ENCODE measurements at places on chromosomes 11 and 22.

DNA sequence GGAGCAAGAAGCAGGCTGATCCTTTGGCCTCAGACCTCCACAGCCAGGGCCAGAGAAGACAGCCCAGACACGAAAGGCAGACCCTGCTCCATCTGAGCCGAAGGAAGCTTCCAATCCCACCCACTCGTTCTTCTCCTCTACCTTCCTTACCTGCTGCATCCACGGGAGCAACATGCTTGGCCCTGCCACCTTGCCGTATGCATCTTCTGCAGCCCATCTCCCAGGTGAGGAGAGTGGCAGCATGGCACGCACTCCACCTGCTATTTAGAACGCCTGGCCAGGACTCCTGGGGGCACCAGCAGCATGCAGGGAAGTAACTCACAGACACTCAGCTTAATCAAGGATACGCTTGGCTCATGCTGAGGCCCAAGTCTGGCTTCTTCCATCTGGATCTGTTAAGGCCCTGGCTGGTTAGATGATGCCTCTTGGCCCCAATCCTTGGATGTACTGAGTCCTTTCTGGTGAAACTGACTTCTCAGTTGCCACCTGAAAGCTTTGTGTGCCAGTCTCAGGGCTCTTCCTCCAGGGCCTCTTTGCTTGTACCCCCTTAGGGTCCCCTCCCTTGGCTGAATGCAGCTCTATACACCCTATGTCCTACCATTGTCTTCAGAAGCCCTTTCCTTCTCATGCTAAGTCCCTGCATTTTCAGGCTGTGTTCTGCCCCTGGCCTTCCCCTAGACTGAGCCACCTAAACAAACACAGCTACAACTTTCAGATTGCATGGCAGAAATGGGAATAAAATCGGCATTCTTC lies 604.9 kb downstream of the BUD13 start:
- no peaks in the 10 kb centered on the region for H3K4me1 ChIP-seq
- no peaks in the 10 kb centered on the region for H3K27me3 ChIP-seq
- no peak for DNase-seq
- no peaks in the 10 kb centered on the region for H3K36me3 ChIP-seq
- H3K4me3 ChIP-seq: no peak overlapping the region

DNA sequence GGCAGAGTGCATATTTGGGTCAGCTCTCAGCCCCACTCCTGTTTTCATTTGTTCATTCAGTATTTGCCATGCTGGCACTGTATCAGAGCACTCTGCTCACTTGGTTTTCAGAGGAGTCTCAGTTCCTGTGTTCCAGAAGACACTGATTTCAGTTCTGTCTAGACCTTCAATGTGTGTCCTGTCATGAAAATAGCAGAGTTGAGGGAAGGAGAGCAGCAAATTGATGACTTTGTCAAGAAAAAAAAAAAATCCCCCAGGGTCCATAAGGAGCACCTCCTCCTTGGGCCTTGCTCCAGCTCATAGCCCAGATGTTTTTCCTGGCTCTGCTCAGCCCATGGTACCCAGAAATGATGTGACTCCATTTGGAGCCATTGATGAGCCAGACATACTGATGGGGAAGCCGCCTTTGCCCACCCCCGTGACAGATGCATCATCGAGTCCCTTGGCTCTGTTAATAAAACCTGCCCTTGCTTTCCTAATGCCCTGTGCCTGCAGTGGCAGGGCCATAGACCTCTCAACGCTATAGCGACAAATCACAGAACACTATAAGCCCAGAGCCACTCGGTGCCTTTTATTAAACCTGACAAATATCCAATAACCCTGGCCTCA lies 107.0 kb downstream of the PKNOX2 start:
- H3K4me1 ChIP-seq: no peaks in the 10 kb centered on the region
- no peak for DNase-seq
- no peak overlapping the region for H3K27ac ChIP-seq
- no peaks in the 10 kb centered on the region for H3K36me3 ChIP-seq
- H3K4me3 ChIP-seq: no peak overlapping the region
- H3K27me3 ChIP-seq: no peaks in the 10 kb centered on the region

- no peaks in the 10 kb centered on the region for H3K36me3 ChIP-seq
- no peak for DNase-seq
- H3K4me3 ChIP-seq: no peak overlapping the region
- no peak overlapping the region for H3K27ac ChIP-seq
- no peaks in the 10 kb centered on the region for H3K27me3 ChIP-seq
These were observed 37.8 kb downstream of the PPP6R3 start for GRCh38 chr11:68498321-68498720.

DNA sequence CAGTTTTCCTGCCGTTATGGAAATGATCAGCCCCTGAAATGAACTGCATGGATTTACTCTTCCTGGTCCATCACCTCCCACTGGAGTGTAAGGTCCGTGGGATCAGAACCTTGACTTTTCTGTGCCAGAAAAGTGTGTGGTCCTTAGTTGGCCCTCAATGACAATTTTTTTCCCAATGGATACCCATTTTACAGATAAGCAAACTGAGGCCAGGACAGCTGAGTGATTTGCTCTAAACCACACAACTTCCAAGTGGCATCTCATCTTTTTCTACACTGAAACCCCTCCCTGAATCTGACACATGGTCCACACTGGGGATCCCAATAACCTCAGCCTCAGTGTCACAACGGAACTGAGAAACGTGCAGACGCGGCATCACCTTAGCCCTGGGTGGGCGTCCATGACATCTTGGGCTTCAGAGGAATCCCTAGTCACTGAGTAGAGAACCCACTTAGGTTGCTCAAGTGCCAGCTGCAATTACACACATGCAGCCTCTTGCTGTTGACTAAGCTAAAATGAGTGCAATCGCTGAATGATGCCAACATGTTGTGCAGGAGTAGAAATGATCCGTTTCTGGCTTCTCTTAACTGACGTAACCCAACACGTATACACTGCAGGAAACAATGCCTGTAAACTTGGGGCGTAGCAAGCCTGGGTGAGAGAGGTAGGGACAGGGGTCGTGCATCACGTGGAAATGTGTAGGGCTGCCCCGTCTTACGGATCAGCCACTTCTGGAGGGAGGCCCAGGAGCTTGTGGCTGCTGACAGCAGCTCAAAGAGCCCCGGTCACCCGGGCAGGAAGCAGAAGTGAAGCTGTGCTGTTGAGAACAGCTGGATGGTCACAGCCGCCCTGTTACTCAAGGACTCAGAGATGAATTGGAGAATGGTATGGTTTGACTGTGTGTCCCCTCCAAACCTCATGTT lies 136.3 kb downstream of the SHANK2 start:
- no peaks in the 10 kb centered on the region for H3K36me3 ChIP-seq
- no peaks in the 10 kb centered on the region for H3K4me1 ChIP-seq
- H3K27me3 ChIP-seq: no peaks in the 10 kb centered on the region

GRCh38 chr11:126837581-126837980 lies 163.0 kb downstream of the KIRREL3 start:
- no peak for DNase-seq
- no peak overlapping the region for H3K4me3 ChIP-seq
- H3K36me3 ChIP-seq: no peaks in the 10 kb centered on the region
- no peaks in the 10 kb centered on the region for H3K4me1 ChIP-seq
- H3K27me3 ChIP-seq: no peaks in the 10 kb centered on the region
- no peak overlapping the region for H3K27ac ChIP-seq

DNA sequence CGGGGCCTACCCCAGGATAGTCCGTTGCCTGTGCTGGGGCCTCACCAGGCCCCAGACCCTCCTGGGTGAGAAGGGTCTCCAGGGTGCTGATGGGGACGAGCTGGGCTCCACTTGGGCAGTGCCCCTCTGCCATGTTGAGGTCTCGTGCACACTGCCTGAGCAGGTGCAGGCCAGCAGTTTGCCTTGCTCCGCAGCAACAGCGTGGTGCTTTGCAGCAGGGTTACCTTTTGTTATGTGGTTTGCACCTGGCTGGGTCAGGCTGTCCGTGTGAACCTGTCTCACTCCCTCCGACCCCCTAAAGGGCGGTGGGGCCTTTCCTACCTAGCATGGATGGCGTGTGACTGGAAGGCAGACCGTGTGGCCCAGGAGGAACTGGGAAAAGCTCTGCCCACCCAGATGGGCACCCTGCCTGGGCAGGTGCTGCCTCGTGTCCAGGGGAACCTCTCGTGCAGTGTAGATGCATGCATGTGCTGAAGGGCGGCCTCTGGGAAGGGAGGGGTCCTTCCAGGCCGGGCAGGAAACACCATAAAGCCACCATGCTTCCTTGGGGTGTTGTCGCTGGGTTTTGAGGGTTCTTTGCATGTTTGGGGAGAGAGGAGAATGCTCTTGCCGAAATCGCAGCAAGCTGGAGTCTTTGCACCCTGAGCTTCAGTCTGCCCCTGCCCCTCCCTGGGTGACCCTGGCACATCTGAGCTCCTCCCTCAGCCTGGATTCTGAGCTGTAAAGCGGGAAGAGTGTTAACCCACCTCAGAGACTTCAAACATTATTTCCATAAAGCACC lies 75.4 kb upstream of the PPARA start:
- DNase-seq: no peak
- H3K4me3 ChIP-seq: peak overlapping the region; percentile 22
- H3K27me3 ChIP-seq: no peaks in the 10 kb centered on the region
- no peak overlapping the region for H3K27ac ChIP-seq
- no peaks in the 10 kb centered on the region for H3K36me3 ChIP-seq

GRCh38 chr11:118916842-118917388 lies 8.8 kb downstream of the BCL9L start:
- peak overlapping the region; percentile 85 for H3K27ac ChIP-seq
- no peaks in the 10 kb centered on the region for H3K27me3 ChIP-seq
- peaks cover 95% of the 10 kb centered on the region for H3K4me1 ChIP-seq
- H3K36me3 ChIP-seq: peaks cover 12% of the 10 kb centered on the region
- DNase-seq: no peak

- H3K36me3 ChIP-seq: no peaks in the 10 kb centered on the region
- no peak overlapping the region for H3K4me3 ChIP-seq
- DNase-seq: no peak
- no peaks in the 10 kb centered on the region for H3K27me3 ChIP-seq
- H3K4me1 ChIP-seq: no peaks in the 10 kb centered on the region
- no peak overlapping the region for H3K27ac ChIP-seq
These were observed 513.1 kb downstream of the MIAT start for GRCh38 chr22:27170491-27170890.

- H3K36me3 ChIP-seq: no peaks in the 10 kb centered on the region
- H3K4me3 ChIP-seq: no peak overlapping the region
- no peaks in the 10 kb centered on the region for H3K27me3 ChIP-seq
These were observed 59.6 kb upstream of the SHANK2 start for GRCh38 chr11:71311928-71312510.

DNA sequence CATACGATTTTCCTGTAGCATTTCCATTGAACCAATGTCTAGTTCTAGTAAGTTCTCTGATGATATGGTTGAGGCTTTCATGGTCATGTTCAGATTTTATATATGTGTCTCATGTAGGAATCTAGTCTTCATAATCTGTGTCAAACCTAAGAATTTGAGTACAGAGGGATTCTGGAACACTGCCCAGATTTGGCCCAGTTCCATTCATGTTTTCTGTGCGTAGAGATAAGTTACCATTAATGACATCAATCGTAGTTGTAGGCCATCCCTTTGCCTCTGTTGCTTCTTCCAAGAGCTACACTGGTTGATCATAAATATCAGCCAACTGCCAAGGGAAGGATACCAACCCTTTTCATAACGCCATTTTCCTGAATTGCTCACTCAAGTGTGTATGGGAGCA lies 23.3 kb downstream of the ST3GAL4 start:
- no peak overlapping the region for H3K27ac ChIP-seq
- no peaks in the 10 kb centered on the region for H3K4me1 ChIP-seq
- H3K36me3 ChIP-seq: no peaks in the 10 kb centered on the region
- no peak overlapping the region for H3K4me3 ChIP-seq

GRCh38 chr11:86150847-86151173 lies 81.9 kb upstream of the PICALM start:
- H3K27ac ChIP-seq: peak overlapping the region; percentile 51
- no peaks in the 10 kb centered on the region for H3K27me3 ChIP-seq
- peaks cover 17% of the 10 kb centered on the region for H3K4me1 ChIP-seq

DNA sequence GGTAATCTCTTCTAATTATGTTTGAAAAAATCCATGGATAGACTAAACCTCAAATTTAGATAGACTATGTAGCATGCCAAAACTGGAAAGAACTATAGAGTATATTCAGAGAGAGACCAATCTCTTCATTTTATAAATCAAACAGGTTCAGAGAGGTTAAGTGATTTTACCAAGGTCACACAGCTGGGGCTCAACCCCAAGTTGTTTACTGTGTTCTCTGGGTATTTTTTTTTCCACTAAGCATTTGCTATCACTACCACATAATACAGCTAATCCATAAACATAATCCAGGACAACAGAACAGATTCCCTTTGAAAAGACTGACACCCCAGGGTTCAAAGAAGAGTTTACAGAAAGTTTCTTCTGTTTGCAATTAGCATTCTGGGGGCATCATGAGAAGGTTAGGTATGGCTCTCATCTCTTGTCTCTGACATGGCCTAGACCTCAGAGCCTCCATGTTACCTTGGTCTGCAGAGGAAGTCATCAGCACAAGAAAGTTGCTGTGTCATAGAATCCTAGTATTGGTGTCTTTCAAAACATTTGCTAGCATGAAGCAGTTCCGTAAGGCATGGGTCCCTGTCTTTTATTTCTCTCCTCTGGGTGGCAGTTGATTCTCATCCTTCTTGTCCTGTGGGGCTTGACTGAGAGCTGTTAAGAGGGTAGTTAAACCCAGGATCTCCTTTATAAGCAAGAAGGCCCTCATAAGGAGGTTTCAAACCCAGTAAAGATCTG lies 94.5 kb upstream of the HSD17B12 start:
- no peak overlapping the region for H3K27ac ChIP-seq
- no peak overlapping the region for H3K4me3 ChIP-seq
- no peak for DNase-seq
- H3K36me3 ChIP-seq: no peaks in the 10 kb centered on the region

DNA sequence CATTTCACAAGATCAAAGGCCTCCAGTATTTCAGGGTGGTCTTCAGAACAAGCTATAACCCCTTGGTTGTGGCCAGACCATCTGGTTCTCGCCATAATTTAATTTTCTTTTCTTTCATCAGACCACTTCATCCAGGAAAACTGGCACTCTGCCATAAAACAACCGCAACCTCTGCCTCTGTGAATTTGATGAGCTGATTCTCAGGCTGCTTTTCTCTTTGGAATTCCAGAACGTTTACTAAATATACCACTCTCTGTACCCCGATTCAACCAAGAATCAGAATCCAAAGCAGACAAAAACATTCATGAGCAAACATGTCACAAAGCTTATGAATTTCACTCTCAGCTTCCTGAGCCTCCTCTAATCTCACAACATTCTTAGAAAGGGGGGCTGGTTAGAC lies 331.8 kb upstream of the SYN3 start:
- H3K36me3 ChIP-seq: no peaks in the 10 kb centered on the region
- DNase-seq: no peak
- no peaks in the 10 kb centered on the region for H3K27me3 ChIP-seq
- no peaks in the 10 kb centered on the region for H3K4me1 ChIP-seq
- no peak overlapping the region for H3K4me3 ChIP-seq
- H3K27ac ChIP-seq: no peak overlapping the region
